ENCODE measurements at places on chromosomes 1 and 21.

GRCh38 chr1:24110642-24111261, 1.2 kb downstream of the MYOM3 start:
- no peak for DNase-seq

- no peak for DNase-seq
Observed at GRCh38 chr1:182644886-182645285, 39.5 kb downstream of the RGS8 start.

DNA sequence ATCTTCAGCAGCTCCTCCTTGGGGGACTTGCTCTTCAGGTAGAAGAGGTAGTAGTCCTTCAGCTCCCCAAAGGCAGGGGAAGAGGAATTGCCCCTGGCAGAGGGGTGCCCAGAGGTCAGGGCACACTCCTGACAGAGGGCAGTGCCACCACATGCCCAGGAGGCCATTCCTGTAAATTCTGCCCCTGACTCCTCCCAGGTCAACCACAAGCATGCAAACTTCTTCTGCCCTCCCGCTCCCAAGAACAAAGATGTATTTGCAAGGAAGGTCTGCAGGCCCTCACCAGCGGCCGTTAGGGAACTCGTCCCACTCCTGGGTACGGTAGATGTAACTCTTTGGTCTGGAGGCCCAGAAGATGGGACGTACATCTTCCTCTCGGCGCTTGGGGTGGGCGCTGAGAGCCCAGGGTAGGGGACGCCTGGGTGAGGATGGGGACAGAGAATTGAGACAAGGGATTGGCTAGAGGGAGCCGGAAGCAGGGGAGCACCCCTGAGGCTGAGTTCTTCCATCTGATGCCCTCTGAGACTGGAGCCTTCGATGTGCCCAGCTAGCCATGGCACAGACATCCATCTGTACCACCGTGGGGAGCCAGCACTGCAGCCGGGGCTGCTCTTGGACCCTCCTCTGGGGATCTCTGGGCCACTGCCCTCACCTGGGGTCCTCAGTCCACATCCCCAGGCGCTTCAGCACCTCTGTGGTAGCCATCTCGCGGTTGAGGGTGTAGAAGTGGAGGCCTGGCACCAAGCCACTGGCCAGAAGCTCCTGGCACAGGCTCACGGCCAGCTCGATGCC, 11.1 kb downstream of the MTHFR start:
- DNase-seq = no peak

DNA sequence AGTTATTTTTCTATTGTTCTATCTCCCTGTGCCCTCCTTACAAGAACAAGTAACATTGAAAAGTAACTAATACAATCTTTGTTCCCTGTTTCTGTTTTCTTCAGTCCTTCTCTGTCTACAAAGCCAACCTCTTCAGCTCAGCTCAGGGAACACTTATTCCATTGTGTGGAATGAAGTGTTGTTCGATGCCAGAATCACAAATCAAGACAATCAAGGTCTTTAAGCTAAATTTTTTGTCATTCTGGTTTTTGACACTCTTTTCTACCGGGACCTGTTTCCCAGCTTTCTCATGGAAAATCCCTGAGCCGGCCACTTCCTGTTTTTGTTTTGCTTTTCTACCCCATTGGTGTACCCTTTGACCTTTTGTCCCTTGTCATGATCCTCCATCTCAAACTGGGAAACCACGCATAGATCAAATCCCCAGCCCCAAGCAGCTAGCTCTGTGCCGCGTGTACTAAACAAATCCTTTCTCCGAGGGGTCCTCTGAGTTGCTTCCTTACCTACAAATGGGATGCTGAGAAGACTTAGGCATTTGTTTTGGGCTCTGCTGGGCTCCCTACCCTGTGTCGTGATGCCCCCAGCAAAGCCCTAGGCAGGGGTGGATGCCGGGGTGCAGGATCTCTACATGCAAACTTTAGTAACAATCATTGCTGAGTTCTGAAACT, 141.8 kb downstream of the TOMM20 start:
- no peak for DNase-seq

DNA sequence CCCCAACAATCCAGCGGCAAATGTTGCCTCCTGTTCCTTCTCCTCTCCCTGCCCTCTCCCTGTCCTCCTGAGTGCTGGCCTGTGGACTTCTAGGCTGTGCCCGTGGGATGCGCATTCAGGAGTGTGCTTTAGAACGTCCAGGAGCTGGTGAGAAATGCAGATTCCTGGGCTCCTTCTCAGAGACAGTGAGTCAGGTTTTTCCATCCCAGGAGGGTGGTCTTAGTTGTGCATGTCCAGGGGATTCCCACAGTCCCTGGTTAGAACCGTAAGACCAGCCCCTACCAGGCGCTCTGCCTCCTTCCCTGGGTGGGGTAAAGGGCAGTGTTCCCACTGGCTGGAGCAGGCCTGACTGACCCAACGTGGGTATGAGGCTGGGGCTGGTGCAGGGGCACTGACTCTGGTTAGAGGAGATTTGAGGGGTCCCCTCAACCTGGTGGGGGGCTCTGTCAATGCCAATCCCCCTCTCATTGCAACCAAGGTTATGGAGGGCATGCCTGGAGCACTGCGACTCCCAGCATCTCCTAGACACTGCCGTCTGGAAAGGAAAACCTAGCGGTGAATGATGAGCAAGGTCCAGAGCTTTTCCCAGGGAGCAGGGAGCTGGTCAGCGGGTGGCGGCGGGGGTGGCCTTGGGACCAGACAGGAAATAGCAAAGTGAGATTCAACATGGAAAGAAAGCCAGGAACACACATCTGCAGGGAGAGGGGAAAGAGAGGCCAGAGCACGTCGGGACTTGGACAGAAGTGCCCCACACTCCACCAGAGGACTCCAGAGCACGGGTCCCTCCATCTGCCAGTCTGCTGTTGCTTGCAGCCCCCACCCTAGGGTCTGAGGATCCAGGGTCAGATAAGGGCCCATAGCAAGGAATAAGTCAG, 38.5 kb downstream of the HSPG2 start:
- no peak for DNase-seq

DNA sequence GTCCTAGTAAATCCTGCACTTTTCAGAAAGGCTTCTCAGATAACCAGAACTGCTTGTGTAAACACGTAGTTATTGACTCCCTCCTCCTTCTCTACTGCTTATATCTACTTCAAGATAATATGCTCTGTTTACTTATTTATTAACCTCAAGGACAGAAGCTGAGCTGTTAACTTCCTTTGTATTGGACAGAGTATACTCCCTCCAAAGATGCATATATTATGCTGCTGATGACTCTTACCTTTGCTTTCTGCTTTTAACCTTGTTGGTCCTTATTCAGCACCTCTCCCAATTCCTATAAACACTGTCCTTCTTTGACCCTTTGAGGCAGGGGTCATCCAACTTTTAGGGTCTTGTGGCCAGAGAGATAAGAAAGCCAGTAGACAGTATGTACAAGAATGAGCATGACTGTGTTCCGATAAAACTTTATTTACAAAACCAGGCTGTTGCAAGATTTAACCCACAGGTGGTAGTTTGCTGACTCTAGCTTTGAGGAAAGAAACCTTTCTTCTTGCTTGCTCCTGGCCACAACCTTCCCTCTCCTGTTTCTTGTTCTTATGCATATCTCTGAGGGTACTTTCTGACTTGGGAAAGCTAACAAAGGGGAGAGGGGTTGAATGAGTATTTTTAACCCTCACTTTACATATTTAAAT, 4.9 kb downstream of the TPM3 start:
- no peak for DNase-seq

DNA sequence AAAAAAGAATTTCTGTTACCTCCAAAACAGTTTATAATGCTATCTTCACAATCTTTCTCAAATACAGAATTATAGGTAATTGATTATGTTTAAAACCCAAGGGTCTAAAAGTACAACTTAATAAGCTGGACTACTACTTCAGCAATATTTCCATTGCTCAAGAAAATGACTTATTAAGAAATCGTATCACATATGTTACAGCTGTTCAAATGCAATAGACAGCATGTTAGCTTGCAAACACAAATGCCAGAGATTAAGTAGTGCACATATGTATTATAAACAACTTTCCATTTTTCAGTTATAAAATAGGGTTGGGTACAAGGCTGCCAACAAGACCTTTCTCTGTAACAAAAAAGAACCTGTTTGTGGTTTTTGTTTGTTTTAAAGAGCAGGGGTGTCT, 211.0 kb upstream of the DMRTA2 start:
- DNase-seq = no peak

GRCh38 chr1:156839426-156840109, 19.3 kb downstream of the INSRR start:
- no peak for DNase-seq

GRCh38 chr1:232471250-232471649, 158.7 kb downstream of the SIPA1L2 start:
- no peak for DNase-seq

- no peak for DNase-seq
Observed at GRCh38 chr1:232038706-232039677, 412.4 kb downstream of the DISC1 start.

GRCh38 chr1:212977781-212978645, 27.7 kb downstream of the VASH2 start:
- no peak for DNase-seq

DNA sequence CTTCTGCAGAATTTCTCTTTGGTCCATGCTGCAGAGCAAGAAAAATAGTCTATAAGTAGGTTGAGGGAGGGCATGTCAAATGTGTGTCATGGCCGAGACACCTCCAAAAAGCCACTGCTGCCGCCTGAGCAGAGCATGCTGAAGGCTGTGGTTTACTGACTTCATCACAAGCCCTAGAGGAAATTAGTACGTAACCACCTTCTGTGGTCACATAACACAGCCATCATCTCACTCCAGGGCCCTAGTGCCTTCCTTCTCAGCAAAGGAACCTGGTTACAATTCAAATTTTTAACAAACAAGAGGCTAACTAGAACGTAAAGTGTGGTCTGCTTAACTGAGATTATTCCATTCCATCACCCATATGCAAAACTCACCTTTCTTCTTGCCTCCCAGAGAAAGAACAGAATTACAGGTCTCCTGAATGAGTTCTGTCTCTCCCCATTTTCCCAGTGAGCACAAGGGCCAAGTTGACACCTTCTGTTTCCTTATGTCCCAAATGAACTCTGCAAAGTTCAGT, at the start of gene PTPN22:
Gene PTPN22 (minus strand): TSS at position 116 of the 517 bp plus-strand sequence.
- DNase-seq = peak; percentile 87

- DNase-seq = no peak
Observed at GRCh38 chr1:197213193-197213592, 54.9 kb upstream of the CRB1 start.

DNA sequence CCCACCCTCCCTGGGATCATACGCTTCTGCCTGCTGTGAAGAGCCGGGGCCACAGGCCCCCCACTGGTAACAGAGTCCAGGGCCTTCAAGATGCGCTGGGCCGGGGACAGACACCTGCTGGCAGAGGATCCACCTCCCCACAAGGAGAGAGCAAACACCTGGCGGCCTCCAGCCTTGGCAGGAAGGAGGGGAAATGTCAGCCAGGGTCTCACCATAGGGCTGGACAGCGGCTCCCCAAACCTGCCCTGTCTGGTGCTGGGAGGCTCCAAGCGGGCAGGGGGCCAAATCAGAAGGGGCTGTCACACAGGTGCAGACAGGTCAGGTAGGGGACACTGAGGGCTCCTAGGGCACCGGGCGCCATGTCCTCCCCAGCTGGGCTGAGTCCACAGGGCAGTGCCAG, 58.9 kb downstream of the KCNAB2 start:
- DNase-seq = no peak

- no peak for DNase-seq
Observed at GRCh38 chr1:97084546-97084945, 363.0 kb downstream of the PTBP2 start.

GRCh38 chr1:20110679-20111078, 8.7 kb downstream of the PLA2G2D start:
- DNase-seq = no peak

- DNase-seq = no peak
Observed at GRCh38 chr21:45384656-45385548, 20.1 kb upstream of the COL18A1 start.

DNA sequence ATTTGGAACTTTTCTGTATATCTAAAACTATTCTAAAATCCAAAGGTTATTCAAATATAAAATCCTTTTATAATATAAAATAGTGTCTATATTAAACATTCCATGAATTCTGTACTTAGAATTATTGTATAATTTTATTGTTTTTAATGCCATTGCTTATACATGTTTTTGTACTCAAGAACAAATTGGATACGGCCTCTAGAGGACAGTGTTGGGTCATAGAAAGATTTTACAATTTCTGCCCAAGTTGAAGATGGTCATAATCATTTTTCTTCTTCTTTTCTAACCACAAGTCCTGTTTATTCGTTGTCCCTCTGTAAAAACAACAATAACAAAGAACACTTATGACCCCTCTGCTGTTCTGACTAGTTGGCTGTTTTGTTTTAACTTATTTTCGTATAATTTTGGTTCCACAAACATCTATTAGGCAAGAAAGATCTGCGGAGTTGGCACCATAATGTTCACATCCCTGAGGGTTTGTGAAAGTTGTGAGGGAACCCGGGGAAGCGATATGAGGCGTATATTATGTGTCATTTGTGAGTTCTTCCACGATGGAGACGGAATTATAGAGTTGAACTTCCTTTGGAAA, 75.7 kb upstream of the KIF26B start:
- no peak for DNase-seq

- DNase-seq = no peak
Observed at GRCh38 chr1:101003012-101003650, 22.5 kb downstream of the DPH5 start.

DNA sequence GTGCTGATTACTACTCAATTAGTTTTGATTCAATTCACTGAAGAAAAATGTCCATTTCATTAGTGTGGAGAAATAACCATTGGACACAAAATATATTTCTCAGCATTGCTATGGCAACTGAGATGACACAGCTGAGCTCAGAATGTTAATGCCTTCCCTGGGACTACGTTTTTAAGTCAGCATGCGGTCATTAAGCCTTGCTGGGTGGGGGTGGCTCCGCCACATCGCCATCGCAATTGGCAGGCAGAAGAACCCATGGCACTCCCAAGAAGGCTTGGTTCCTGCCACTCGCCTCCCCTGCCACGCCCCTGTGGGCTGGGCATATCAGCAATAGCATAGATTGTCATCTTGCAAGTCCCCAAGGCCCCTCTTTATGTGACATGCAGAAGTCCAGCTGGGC, 256.7 kb upstream of the CAMK1G start:
- no peak for DNase-seq

DNA sequence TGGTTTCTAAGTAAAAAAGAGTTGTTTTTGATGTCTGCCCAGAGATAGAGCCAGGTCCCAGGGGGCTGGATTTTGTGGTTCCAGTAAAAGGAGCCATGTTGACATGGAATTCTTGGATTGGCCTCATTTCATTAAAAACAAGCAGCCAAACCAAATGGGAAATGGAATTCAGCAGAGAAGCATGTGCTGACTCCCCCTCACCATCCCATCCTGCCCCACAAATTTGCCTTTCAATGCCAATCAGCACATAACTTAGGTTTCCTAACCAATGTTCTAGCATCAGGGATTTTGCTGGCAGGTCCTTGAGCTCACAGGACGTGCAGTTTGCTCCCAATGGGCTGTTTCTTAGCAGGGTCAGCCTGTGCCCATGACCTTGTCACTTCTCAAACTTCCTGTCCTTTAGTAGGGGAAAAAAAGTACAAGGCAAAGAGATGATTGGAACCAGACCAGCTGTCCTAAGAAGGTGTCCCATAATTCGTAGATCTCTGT, 101.5 kb upstream of the GADD45A start:
- no peak for DNase-seq

- DNase-seq = no peak
Observed at GRCh38 chr1:165330483-165330882, 26.0 kb downstream of the LMX1A start.
